ENCODE measurements at places on chromosomes 7 and 10.

- no peak for DNase-seq
These were observed 46.2 kb upstream of the STMP1 start for GRCh38 chr7:135616136-135616535.

DNA sequence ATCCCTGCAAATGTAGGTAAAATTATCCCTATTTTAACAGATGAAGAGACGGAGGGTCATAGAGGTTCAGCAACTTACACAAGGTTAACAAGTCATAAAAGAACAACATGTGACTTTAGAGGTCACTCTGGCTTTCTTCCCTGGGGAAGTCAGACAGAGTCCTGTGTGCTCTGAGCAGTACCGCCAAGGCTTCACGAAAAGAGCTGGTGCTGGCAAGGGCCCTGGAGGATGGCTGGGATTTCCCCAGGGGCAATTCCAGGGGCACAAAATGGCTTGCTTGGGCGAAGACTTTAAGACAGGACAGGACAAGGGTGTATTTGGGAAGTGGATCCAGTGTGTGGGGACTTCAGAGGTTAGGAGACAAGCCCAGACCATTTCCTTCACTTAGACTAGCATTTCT is 144.1 kb downstream of the PIP4K2A start:
- no peak for DNase-seq

DNA sequence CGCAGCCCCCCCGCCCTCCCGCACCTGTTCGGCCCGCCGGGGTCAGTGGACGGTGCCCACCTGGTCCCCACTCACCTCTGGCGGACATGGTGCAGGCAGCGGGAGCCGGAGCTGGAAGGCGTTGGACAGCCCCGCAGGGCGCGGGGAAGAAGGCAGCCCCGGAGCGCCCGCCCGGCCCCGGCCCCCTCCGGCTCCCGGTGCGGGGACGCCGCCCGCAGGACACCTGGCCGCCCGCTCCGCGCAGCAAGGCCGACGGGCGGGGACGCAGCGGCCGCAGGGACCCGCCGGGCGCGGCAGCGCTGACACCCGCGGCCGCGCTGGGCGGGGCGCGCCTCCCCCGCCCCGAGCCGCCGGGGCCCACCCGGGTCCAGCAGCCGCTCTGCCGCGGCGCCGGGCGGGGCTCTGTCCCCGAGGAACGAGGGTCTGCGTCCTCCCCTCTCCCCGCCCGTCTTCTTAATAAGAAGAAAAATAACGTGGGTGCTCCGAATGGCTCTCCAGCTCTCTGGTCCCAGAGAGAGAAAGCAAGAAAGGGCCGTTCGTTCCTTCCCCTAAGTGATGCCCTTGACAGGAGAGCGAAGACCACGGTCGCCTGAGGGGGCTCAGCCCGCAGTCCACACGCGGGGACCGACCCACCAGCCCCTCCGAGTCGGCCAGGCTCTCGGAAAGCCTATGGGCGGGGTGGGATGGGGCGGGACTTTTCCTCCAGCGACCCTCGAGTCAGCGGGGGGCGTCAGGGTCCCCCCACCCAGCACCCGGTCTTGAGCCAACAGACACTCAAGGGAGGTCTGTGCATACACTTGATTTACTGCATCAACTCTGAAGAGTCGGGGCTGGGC is 53.4 kb upstream of the FHIP2A start:
- no peak for DNase-seq

DNA sequence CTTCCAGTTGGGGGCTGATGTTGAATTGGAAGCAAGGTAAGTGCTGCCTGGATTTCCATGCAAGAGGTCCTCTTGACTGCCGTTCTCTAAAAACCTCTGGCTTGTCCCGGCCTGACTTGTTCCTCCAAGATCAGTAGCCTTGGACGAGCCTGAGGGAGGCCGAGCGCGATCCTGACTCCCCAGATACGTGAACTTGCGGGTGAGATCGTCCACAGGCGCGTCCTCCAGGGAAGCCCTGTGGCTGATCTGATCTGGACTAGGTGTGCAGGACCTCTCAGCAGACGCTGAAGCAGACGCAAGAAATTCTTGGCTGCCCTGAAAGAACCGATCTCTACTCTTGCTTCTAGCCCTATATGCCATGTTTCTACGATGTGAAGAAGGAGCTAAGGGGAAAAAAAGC is 29.7 kb downstream of the ZC3HAV1 start:
- DNase-seq: no peak

DNA sequence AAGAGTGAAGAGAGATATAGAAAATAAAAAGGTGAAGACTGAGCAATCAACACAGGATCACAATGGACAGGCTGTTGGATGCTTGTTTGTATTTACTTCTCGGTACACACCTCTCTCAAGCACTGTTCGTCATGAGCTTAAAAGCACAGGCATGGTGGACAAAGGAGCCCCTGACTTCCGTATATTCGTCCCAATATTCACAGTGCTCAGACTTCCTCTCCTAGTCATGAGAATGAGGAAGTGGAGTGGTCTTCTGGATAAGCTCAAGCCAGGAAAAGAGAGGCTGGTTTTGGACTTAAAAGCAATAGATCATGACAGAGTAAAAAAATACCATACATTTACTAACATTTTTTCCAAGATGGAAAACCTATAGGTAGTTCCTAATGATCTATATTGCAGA is 172.5 kb downstream of the SORCS1 start:
- DNase-seq: no peak

GRCh38 chr10:132493246-132493755 is 44.3 kb upstream of the INPP5A start:
- DNase-seq: no peak

DNA sequence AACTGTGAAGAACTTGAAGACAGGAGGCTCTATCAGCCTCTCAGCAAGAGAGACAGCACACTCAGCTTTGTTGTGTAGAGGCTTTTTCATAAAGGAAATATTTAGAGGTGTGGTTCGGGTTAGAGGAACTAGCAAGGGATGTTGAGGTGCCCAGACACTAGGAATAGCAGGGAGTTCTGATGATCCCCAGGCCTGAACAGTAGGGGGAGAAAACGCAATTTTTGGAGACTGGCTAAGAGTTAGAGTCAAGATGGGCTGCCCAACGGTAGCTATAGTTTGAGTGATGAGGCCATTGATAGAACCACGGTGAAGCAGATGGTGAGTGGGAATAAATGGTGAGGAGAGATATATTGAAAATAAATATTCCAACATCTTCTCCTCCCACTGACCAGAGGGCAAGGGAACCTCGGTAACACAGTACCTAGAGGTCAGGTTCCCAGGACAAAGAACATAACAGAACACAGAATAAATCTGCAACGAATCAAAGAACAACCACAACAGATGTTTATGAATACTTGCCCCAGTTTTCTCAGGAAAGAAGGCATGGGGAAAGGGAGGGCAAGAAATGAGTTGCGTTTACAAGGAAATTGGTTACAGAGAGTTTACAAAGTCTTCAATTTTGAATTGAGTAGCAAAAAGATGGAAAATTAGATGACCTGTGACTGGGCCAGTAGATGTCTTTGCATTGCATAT is 24.2 kb upstream of the BPGM start:
- DNase-seq: no peak

DNA sequence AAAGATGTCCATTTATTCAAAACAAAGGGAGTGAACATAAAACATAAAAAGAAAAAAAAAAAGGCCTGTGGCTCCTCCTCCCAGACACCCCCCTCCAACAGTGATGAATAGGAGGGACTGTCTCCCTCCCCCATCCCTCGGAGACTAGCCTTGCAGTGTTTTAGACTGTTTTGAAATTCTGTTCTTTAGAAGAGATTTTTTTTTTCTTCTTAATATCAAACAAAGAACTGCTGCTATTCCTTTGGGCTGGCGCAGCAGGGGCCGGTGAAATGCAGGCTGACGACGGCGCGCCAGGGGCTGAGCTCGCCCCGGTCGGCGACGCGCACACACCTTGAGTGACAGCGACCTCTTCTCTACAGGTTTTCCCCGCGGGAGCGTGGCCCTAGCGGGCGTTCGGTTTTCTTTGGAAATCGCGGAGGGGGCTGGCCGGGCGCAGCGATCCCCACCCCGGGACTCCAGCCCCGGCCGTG is at the start of gene LANCL2:
LANCL2 (plus strand) TSS at position 133 of the 470 bp plus-strand sequence. CDS start 689 bp downstream, outside the sequence.
- peak; percentile 46 for DNase-seq

GRCh38 chr7:39624935-39625694 is 1.7 kb downstream of the RALA start:
- DNase-seq: no peak

GRCh38 chr10:22250897-22251660 is 33.3 kb upstream of the EBLN1 start:
- no peak for DNase-seq

DNA sequence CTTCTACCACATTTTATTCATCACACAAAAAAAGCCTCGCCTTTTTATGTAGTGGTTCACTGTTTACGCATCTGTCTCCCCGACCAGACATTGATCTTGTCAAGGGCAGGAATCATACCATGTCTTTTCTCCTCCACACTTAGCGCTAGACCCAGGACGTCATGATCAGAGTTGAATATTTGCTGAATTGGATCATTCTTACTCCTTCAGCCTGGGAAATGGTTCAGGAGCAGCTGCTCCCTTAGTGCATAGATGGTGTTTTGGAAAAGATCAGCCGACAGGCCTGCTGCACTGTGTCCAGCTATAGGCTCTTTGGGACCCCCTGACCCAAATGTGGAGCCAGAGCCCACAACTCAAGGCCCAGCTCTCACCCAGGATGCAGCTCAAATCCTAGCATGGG is 249.1 kb upstream of the TMEM72 start:
- DNase-seq: no peak

GRCh38 chr10:114212153-114212552 is 26.9 kb upstream of the VWA2 start:
- DNase-seq: no peak

GRCh38 chr7:44268671-44269070 is 56.7 kb downstream of the CAMK2B start:
- no peak for DNase-seq

DNA sequence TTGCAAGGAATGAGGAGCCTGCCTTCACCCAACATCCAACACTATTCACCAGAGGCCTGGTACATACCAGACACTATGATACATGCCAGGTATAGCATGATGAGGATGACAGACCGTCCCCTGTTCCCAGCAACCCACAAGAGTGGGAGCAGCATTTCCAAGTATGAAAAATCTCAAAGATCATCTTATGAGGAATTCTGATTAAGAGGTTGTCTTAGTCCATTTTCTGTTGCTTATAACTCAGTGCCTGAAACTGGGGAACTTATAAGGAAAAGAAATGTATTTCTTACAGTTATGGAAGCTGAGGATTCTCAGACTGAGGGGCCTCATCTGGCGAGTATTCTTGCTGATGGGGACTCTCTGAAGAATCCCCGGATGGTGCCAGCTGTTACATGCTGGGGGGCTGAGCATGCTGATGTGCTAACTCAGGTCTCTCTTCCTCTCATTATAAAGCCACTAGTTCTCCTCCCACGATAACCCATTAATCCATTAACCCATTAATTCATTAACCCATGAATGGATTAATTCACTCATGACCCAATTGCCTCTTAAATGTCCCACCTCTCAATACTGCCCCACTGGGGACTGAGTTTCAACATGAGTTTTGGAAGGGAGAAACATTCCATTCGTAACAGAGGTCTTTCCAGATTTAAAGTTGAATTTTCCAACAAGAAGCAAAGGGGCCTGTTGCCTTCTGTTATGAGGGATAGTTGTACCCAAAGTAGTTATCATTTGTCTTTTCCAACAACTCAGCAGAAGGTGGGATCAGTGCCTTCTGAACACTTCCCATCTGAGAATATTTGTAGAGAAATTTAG is 173.9 kb downstream of the HERPUD2 start:
- no peak for DNase-seq

DNA sequence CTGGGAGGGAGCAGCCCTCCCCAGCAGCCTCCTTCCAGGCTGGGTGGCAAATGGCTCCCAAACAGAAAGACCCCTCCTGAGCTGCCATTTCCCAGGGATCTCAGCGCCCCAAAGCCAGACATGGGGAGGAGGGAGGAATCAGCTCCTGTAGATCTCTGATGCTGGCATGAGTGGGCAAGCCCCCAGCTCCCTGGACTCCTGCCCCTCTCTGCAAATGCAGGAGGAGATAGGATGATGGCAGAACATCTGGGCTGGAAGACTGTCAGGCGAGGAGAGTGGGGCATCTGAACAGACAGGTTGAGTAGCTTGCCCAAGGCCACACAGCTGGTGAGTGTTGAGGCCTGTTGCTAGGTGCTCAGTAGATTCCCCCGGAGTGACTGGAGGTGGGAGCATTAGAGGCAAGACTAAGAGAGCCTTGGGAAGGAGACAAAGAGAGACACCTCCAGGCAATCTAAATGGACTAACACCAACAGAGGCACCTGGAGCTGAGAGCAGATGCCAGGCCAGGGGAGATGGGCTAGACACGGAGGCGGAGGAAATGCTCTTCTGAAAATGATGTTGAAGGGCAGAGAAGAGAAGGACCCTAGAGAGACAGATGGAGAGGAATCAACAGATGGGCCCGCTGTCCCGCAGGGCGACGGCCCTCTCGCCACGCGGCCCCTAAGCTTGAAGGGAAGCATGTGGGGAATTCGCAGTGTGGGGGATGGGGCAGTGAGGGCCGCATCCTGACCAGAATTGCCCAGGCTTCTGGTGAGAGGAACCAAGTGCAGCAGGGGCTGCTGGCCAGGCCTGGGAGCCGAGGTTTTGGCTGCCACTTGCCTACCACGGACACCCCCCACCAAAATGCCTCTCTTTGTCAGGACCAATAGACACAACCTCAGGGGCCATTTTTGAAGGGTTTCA is 84.8 kb upstream of the LRRC4 start:
- no peak for DNase-seq

GRCh38 chr7:87119581-87119980 is 32.7 kb upstream of the DMTF1 start:
- no peak for DNase-seq

GRCh38 chr10:106252541-106252940 is 912.0 kb downstream of the SORCS1 start:
- no peak for DNase-seq

DNA sequence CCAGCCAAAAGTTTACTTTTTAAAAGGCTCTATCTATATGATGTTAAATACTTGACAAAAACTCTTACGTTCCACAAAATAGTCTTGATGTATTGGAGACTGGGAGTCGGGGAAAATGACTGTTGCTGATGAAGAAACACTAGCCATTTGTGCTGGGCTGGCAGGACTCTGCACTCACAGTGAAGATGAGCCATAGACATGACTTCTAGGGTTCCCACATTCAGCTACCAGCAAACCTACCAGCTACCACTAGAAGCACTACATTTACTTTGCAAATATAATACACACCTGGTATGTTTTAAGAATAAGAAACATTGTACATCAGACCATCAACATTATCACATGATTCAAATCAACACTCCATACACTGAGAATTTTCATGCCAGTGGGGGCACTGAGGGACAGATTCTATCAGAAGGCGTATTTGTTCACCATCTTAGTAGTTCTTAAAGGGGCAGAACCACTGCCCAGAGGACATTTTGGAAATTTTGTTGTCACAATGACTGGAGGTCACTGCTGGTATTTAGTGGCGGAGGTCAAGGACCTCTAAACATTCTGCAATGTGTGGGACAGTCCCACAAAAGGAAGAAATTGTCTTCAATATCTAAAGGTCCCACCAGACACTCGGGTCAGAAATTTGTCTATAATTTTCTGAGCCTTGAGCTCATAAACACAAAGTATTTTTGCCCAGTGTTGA is 52.3 kb downstream of the PARD3 start:
- DNase-seq: no peak

- DNase-seq: no peak
These were observed 491.0 kb downstream of the PTPRN2 start for GRCh38 chr7:158096582-158096981.

- no peak for DNase-seq
These were observed 61.7 kb upstream of the CDK13 start for GRCh38 chr7:39888171-39888853.

- no peak for DNase-seq
These were observed 269.8 kb downstream of the SKAP2 start for GRCh38 chr7:26594553-26594952.

- peak; percentile 14 for DNase-seq
These were observed 19.9 kb downstream of the ANKRD22 start for GRCh38 chr10:88831709-88832108.

- no peak for DNase-seq
These were observed 66.1 kb downstream of the MTPN start for GRCh38 chr7:135911099-135911498.
